Fibroblast of villous mesenchyme (primary cell): ENCODE measurements at places on chromosomes 3 and 15. TPM values are rescaled to one million over a fixed set of nuclear protein-coding genes. Genes with fewer than 3 reads are reported as not detected.
A peak's percentile ranks its signal among the peaks of the same experiment; 100 is the strongest.

GRCh38 chr3:46422617-46423016 is 15.6 kb downstream of the CCRL2 start:
- no peak for DNase-seq

- no peak for DNase-seq
These were observed 16.9 kb downstream of the FAM43A start for GRCh38 chr3:194702545-194702944.

DNA sequence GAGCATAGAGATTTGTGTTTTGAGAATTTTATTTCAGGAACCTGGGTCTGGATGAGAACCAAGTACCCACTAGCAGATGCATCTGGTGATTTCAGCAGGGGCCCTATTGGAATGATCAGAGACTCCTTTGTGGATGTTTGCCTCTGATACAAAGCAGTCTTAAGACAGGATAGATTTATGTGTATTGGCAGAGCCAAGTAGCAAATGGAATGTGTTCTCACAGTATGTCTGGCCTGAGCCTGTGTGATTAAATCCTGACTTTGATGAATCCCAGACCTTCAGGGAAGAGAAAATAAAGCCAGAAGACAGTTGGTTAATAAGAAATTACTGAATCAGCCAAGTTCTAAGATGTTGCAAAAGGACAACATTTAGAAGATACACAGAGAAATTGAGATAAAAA is 755.5 kb upstream of the SEMA6D start:
- peak; percentile 16 for DNase-seq

GRCh38 chr3:67093305-67093704 is 95.2 kb downstream of the KBTBD8 start:
- no peak for DNase-seq

DNA sequence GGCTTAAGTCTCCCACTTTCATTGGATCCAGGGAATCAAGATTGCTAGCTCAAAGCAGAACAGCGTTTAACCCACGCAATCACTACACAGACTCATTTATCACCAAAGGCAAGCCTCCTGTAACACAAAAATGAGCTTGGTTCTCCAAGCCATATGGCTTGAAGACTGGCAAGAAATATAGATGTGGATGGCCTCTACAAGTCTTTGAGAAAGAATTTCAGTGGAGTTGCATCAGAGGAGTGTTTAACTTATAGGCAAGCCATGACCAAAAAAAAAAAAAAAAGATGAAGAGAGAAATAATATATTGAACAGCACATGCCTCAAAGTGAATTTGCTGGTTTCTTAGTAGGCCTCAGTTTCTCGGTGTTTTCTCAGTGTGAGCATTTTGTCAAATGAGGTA is 27.3 kb downstream of the PDZRN3 start:
- DNase-seq: no peak

GRCh38 chr3:168591587-168591986 is 495.9 kb upstream of the GOLIM4 start:
- no peak for DNase-seq

GRCh38 chr3:128524374-128525299 is 31.6 kb upstream of the GATA2 start:
- DNase-seq: no peak

DNA sequence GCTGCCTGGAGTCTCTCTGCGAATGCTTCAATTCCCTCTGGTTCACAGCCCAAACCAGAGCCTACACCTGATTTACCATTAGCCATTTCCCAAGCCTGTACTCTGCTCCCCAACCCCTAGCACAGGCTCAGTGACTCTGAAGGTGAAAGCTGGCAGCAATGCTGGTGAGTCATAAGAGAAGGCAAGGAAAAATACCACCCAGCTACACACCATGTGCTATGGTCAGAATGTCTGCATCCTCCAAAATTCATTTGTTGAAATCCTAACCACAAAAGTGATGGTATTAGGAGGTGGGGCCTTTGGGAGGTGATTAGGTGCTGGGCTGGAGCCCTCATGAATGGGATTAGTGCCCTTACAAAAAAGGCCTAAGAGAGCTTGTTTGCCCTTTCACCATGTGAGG is 117.1 kb upstream of the TJP1 start:
- DNase-seq: peak; percentile 26

- peak; percentile 66 for DNase-seq
These were observed 14.1 kb downstream of the RNF123 start for GRCh38 chr3:49703443-49703927.

- no peak for DNase-seq
These were observed 25.7 kb upstream of the ULK4 start for GRCh38 chr3:41987627-41988026.

DNA sequence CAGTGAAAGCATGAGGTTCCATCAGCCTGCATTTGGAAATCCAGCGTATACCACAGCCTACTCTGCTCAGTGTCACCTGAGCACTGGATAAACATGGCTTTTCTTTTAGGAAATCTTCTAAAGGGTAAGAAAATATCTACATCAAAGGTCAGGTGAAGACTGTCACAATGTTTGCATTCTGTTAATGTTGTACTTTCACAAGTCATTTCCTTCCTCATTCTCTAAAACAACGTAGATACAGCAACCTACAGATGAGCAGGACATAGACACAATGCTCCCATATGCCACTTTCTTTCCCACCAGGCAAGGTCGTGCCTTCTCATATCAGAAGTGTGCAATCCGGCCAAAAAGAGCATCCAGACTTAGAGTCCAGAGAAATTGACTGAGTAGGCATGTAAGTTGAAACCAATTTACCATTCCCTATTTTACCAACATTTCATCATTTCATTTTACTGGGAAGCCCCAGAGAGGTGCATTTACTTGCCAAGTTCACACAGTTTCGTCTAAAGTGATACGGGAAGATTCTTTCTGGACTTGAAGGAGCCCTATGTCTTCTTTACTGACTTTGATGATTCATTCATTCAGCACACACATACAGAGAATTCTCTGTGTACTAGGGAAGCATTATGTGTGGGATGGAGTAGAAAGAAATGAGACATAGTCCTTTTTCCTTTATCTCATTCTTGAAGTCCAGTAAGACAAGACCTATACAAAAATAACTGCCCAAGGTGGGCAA is 30.6 kb upstream of the LPP start:
- no peak for DNase-seq

- DNase-seq: no peak
These were observed 43.5 kb downstream of the IDH2 start for GRCh38 chr15:90058775-90059174.

GRCh38 chr3:18236726-18237125 is 188.4 kb downstream of the SATB1 start:
- DNase-seq: no peak

- no peak for DNase-seq
These were observed 12.7 kb downstream of the LCMT2 start for GRCh38 chr15:43317566-43318184.

GRCh38 chr3:51678641-51679040 is 7.6 kb downstream of the TEX264 start:
- DNase-seq: no peak

GRCh38 chr3:172903642-172904320 is 153.3 kb downstream of the ECT2 start:
- no peak for DNase-seq

GRCh38 chr15:69021895-69022294 is 7.4 kb downstream of the NOX5 start:
- DNase-seq: no peak

GRCh38 chr15:45645026-45645980 is 10.5 kb downstream of the SQOR start:
- peak; percentile 83 for DNase-seq

DNA sequence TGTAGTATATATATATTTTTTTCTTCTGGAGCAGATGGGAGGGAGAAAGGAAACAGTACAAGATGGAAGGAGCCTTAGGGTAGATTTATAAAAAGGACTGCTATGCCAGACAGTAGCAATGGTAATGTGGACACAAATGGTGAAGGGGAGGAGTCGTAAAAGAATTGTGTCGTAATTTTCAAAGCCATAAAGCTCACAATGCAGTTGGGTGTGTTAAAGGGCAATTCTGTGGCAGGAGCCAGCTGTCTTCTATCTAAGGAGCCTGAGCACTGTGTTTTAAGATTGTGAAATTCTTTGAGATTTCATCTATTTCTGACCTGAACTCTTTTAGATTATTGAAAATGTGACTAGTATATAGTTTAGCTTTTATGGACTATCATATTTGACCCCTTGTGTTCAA is 58.9 kb downstream of the CNOT10 start:
- DNase-seq: peak; percentile 95

GRCh38 chr3:71035314-71035713 is 548.2 kb downstream of the FOXP1 start:
- peak; percentile 83 for DNase-seq

GRCh38 chr3:128808672-128809071 is 70.7 kb upstream of the ACAD9 start:
- no peak for DNase-seq

GRCh38 chr3:16069149-16069922 is 105.1 kb upstream of the GALNT15 start:
- DNase-seq: peak; percentile 86

DNA sequence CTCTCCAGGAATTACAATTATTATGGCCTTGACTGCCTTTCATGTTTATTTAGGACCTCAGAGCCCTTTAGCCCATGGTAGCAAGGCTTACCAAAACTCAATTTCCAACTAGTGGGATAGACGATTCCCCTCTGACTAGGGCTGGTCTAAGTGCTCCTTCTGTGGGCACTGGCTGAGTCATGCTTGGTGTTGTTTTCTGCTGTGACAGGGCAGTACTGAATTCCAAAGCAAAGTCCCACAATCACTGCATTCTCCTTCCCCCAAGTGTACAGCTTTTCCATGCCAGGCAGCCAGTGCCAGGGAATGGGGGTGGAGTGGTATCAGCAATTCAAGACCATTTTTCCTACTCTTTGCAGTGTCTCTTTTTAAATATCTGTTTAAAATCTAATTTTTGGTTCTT is 509.0 kb upstream of the NECTIN3 start:
- DNase-seq: no peak

DNA sequence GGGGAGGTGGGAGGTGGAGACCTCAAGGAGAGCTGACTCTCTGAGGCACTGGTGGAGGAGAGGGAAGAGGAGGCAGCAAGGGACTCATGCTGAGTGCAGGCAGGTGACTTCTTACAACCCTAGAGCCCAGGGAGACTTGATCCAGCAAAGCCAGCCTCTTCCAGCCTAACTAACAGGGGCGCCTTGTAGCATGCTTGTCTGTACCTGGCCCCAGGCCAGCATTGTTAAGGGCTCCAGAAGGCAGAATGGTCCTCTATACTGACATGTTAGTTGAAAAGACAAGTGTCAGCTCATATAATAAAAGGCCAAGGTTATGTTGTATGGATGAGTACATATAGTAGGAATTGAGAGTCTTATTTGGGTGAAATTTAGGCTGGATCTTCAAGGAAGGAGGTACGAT is 65.4 kb downstream of the CHDH start:
- no peak for DNase-seq

DNA sequence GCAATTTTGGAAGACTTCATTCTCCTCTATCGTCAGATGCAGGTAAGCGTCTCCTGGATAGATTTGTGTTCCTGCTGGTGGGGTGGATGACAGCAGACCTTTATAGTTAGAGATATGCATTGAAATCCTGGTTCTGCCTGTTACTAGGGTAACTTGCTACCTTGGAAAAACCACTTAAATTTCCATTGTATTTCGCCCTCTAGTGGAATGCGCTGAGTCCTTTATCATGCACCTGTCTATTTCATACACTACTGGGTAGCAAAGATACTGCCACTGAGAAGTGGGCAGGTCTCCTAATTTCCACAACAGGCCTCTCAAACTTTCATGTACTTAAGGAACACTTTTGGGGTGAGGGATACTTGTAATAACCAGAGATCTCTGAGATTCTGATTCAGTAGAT is 209.5 kb upstream of the SUCLG2 start:
- DNase-seq: peak; percentile 27

- DNase-seq: peak; percentile 86
These were observed 120.5 kb downstream of the XXYLT1 start for GRCh38 chr3:195150181-195151118.

DNA sequence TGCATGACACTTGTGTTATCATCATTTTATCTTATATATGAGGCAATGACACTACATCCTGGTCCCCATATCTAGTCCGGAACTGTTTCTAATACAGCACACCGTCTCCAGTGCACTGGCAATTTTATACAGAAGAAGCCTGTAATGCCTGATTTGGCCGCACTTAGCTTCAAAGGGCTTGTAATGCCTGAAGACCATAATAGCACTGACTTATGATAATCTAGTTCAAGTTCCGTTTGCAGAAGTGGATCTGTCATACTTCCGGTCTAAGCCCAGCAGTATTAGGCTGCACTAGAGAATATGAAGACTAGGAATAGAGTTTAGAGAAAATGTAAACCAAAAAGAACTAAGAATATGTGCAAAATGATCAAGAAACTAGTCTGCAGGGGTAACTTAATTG is 1.3 kb downstream of the BNIP2 start:
- DNase-seq: peak; percentile 48

DNA sequence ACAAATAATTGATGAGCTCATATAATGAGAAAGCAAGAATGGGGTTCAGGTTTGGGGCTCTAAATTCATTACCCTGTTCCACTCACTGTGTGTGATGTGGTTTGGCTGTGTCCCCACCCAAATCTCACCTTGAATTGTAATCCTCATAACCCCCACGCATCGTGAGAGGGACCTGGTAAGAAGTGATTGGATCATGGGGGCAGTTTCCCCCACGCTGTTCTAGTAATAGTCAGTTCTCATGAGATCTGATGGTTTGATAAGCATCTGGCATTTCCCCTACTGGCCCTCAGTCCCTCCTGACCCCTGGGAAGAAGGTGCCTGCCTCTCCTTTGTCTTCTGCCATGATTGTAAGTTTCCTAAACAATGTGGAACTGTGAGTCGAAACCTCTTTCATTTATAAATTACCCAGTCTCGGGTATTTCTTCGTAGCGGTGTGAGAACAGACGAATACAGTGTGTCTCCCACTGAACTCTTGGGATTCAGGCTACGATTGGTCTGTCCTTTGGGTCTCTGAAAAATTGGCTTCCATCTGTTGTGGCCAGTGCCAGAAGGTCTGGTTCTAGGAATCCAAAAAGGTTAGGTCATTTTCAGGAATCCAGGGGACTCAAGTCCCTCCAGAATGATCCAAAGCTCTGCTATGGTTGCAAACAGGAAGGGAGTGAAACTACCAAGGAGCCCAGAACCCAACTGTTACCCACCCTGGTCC is 87.7 kb downstream of the XXYLT1 start:
- DNase-seq: no peak

ISL2 gene
- total RNA-seq: 0.64 TPM in 1 of 2 replicates, not detected in the other

GNAT1 gene
- not detected in 2 replicates for total RNA-seq

TNNC1 gene
- 0.64 and 1.3 TPM in 2 replicates for total RNA-seq

FRG2C gene
- under 0.01 TPM in 1 of 2 replicates, not detected in the other for total RNA-seq

GOLGA8J gene
- not detected in 2 replicates for total RNA-seq

TRAIP gene
- 3.0 and 3.5 TPM in 2 replicates for total RNA-seq

RBP2 gene
- not detected in 2 replicates for total RNA-seq

RRP9 gene
- 22.5 and 24.8 TPM in 2 replicates for total RNA-seq

PIGZ gene
- total RNA-seq: 1.3 and 1.7 TPM in 2 replicates

TMEM42 gene
- total RNA-seq: 12.6 and 13.0 TPM in 2 replicates

IGF2BP2 gene
- total RNA-seq: 62.5 and 67.8 TPM in 2 replicates

CCDC191 gene
- 1.7 and 1.9 TPM in 2 replicates for total RNA-seq

FGF7 gene
- 75.7 and 369 TPM in 2 replicates for total RNA-seq

RAD51 gene
- total RNA-seq: 3.5 and 4.2 TPM in 2 replicates
